ENCODE measurements at places on chromosomes 2 and 18. TPM values are rescaled to one million over a fixed set of nuclear protein-coding genes. Genes with fewer than 3 reads are reported as not detected.

- DNase-seq = no peak
Measured at GRCh38 chr18:8899000-8899399, 193.6 kb downstream of the MTCL1 start.

DNA sequence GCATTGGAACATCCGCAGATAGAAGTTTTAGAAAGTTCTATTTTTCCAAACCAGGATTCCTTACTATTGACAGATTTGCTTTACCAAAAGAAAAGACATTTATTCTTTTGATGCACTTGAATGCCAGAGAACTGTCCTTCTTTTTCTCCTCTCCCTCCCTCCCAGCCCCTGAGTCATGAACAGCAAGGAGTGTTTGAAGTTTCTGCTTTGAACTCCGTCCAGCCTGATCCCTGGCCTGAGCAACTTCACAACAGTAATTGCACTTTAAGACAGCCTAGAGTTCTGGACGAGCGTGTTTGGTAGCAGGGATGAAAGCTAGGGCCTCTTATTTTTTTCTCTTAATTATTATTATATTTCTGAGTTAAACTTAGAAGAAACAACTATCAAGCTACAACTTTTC is 33.6 kb downstream of the APCDD1 start:
- no peak for DNase-seq

DNA sequence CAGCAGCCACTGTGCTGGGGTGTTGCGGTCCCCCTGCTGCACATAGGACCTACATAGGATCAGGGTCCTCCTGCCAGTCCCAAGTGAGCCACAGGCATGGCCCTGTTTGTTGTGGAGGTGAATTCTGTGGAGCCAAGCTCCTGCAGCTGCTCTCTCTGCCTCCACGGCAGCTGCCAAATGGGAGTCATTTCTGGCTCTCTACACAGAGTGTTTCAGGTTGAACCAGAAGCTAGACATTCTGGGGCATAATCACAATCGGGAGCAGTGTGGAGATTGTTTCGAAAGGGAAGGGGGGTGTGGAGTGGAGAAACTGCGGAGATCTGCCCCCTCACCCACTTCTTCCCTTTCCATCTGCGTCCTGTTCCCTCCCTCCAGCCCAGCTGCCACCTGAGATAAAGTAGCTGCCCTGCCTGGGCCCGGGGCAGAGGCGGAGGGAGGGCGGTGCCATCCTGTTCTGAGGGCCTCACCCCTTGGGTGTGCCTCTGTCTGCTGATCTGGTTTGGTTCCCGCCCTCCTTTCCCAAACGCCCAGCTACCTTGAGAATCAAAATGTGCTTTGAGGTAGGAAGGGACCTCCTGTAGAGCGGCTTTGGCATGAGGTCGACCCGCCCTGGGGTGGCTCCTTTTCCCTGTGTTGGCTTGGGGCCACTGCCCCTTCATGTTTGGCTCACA is 139.4 kb downstream of the WDSUB1 start:
- DNase-seq = no peak

The MAP3K20 gene
- polyA plus RNA-seq = 25.8 TPM

- no peak for DNase-seq
Measured at GRCh38 chr2:202267495-202267894, 1.9 kb downstream of the NOP58 start.

GRCh38 chr2:70927641-70928040 is 8.1 kb upstream of the ATP6V1B1 start:
- DNase-seq = no peak

DNA sequence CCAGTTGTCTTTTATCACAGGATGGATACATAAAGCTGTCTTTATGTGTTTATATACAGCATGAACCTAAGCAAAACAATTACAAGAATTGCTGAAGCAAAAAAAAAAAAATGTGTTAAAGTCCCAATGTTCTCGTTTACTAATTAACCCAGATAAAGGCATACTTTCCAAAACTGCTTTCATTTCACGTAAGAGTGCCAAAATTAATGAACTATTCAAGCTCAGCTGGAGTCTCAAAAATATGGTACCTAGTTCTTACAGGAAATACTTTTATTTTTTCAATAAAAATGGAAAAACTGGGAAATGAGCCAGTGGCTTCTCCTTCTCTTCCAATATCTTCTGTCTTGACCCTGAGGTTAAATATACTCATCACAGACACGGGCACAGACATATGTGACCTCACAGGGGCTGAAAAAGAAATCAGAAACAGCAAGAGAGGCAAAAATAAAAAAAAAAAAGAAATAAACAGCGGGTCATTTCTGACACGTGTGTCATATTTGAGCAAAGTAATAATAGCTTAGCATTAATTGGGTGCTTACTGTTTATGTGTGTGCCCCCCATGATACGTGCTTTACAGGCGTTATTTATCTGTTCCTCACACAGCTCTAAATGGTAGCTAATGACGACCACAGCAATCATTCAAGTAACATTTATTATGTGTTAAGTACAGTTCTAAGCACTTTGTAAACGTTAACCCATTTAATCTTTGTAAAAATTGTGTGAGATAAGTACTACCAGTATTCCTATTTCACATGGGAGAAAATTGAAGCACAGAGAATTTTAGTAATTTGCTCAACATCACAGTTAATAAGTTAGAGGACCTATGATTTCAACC is 158.0 kb upstream of the MMADHC start:
- no peak for DNase-seq

GRCh38 chr2:95063086-95063958 is 37.8 kb downstream of the MAL start:
- DNase-seq = no peak

DNA sequence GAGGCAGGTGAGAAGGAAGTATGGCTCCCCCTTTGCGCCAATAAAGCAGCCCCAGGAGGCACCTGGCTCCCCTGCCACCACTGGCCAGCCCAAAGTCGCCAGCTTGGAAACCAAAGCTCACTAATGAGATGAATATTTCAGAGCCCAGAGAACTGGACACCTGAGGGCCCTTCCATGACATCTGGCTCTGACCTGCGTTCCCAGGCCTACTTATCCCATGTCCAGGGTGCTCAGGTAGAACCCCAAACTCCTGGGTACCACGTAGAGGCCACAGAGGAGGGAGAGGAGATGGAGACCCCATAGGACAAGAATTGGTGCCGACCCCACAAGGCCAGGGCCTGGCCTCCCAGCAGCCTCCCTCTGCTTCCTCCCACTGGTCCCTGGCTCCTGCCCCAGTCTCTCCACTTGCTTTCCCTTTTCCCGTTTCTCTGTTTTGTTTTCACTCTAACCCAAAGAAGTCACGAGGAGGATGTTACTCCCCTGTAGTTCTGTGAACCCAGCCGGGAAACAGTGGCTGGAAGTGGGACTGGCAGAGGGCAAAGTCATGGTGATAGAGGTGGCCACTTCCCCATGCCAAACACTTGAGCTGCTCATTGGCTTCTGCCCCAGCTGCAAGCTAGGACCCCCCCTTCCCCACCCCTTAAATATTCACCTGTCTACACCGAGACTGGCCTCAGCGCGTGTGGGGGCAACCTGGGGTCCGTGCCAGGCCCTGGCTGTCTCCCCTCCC is 820 bp downstream of the TMBIM1 start:
- DNase-seq = no peak

The CCDC74B gene
- polyA plus RNA-seq = 18.3 TPM

DNA sequence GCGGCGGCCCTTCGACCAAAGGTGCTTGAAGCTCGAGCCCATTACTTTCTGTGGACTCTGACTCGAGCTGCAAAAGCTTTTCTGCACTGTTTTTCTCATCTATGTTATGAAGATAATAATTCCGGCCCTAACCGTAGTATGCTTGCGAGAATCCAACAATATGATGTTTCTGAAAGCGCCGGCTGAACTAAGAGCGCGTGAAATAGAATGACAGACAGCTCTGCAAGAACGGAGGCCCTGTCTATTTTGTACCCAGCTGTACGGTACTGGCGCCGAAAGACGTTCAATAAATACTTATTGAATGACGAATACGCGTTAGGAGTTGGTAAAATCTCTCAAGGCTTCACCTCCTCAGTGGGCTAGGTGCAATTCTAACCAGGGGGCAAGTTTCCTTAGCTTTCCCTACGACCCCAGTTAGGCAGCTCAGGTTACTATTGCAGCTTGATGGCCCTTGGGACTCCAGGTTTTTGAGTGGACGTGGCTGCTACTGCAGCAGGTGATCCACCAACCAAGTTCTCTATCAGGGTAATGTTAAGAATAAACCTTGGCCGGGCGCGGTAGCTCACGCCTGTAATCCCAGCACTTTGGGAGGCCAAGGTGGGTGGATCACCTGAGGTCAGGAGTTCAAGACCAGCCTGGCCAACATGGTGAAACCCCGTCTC is 570 bp downstream of the SCRN3 start:
- DNase-seq = peak; percentile 10

DNA sequence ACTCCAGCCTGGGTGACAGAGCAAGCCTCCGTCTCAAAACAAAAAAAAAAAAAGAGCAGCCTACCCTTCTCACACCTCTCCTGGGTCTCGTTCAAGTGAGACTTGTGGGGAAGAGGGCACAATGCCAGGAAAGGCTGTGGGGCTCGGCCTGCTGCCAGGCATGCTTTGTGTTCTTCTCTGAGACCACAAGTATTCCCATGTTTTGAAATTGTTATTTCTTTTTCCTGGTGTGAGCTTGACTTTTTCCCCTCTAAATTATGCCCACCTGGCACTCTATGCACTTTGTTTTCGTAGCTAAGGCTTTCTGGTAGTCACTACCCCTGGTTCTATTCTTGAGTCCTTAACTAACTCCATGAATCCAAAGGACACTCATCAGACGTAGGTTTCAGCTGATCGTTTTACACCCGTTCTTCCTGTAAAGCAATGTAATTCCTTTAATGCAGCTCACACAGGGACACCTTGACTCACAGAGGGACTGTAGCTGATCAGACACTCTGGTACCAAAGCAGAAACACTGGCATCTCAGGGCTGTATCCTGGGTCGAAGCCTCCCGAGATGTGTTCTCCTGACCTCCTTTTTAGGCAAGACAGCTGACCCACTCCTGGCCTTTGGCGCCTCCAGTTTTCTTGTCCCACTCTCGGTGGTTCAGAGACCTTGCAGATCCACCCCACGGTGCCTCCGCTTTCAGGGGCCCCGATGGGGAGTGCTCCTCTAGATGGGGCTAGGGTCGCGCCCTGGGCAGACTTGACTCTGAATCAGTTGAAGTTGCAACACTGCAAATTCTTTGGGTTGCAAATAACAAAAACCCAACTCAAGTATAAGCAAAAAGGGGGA is 193.3 kb upstream of the AGAP1 start:
- DNase-seq = no peak

The SGPP2 gene
- polyA plus RNA-seq = 17.2 TPM

- DNase-seq = no peak
Measured at GRCh38 chr18:50816419-50817166, 3.2 kb downstream of the MRO start.

- DNase-seq = no peak
Measured at GRCh38 chr2:81007104-81007503, 702.6 kb upstream of the LRRTM1 start.

DNA sequence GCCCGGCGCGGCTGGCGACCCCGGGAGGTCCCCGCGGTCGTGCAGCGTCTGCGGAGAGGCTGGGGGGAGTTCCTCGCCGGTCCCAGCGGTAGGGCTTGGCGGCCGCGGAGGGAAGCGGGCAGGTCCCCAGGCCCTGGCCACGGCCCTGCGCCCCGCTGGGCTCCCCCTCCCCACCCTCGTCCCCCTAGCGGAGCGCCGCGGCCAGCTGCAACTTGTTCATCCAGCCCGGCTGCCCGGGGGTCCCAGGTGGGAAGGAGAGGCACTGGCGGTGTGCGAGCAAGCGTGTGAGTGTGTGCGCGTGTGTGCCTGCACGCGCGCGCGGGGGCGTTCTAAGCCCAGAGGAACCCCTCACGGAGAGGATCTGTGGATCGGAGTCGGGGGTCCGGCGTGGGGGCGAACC is 1.3 kb downstream of the PTPRM start:
- peak; percentile 44 for DNase-seq

DNA sequence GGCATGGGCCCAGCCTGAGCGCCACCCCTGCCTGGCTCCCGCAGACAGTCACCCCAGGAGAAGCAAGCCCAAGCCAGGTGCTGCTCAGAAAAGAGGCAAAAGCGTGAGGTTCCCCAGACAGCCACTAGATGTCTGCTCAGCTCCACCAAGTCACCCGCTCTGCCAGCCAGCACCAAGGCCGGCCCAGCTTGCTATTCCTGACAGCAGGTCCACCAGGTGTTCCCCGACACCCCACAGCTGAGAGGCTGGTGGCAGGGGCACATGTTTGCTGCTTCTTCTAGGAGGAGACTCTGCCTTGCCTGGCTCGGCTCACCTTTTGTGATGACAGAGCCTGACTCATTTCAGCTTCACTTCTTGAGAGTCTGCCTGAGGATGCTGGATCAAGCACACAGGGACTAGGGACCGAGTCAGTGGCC is 206.7 kb downstream of the MGAT5 start:
- no peak for DNase-seq

DNA sequence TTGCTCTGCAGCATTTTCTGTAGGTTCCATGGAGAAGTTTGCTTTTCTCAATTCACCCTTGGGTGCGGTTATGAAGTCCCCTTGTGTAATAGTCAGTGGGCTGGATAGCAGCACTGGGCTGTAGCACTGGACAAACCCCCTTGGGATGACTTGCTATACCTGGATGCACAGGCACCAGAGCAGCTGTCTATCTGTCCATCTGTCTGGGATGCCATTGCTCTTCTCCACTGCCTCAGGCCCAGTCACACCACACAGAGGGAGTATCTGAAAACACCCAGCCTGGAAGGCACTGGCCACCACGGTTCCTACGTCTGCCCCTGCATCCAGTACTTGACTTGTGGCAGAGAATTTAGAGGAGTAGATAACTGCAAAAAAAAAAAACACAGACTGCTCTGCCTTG is 254.5 kb downstream of the TFCP2L1 start:
- no peak for DNase-seq

The LYG1 gene
- 3.6 TPM for polyA plus RNA-seq

GRCh38 chr2:151083856-151084795 is 177.5 kb downstream of the RBM43 start:
- no peak for DNase-seq

DNA sequence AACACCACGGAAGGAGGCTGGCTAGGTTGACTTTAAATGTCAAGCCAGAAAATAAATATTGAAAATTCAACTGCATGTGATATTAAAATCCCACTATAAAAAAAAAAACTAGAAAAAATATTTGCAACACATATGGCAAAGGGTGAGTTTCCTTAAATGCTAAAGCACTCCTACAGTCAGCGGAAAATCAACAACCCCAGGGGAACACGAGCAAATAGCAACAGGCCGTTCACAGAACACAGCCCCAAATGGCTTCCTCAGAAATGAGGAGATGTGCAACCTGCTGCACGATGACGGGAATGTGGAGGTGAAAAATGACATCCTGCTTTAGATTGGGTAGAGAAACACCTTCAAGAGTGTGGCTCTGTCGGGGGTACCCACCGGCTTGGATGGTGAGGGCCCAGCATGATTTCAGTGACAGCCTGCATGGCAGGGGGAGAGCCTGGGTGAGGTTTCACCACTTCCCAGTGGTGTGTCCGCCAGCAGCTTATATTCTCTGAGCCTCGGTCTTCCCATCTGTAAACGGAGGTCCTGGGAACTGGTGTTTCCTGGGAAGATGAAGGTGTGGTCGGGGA is 157.9 kb upstream of the GLI2 start:
- DNase-seq = no peak
